ENCODE measurements at places on chromosomes 11 and 22. TPM values are rescaled to one million over a fixed set of nuclear protein-coding genes. Genes with fewer than 3 reads are reported as not detected.

Gene VPREB3
- not detected for total RNA-seq

Gene OR51B5
- not detected for total RNA-seq

Gene PGM2L1
- total RNA-seq = 4.9 TPM

Gene HORMAD2
- not detected for total RNA-seq

Gene JHY
- 1.1 TPM for total RNA-seq

Gene RIN1
- 1.1 TPM for total RNA-seq

Gene SLC35F2
- 31.9 TPM for total RNA-seq

Gene WT1
- not detected for total RNA-seq

Gene STX3
- 20.1 TPM for total RNA-seq

Gene GTSE1
- 40.8 TPM for total RNA-seq

Gene SPCS2
- total RNA-seq = 154 TPM

Gene SPON1
- total RNA-seq = 0.14 TPM

Gene OR51D1
- total RNA-seq = not detected

Gene MS4A6E
- total RNA-seq = not detected

Gene FTH1
- 515 TPM for total RNA-seq

Gene LAYN
- total RNA-seq = 6.4 TPM

Gene PDGFB
- 2.3 TPM for total RNA-seq

Gene MUC5AC
- not detected for total RNA-seq

Gene GLYATL1
- not detected for total RNA-seq

Gene MMP27
- not detected for total RNA-seq

Gene NAALADL1
- total RNA-seq = 12.5 TPM

Gene APOL4
- 0.17 TPM for total RNA-seq

Gene GNAZ
- total RNA-seq = 0.83 TPM

Gene APOA1
- total RNA-seq = not detected

Gene KCNK4
- total RNA-seq = 0.23 TPM

Gene C11orf21
- total RNA-seq = 2.4 TPM

Gene OR2AG2
- 0.62 TPM for total RNA-seq

Gene CRYBB2
- not detected for total RNA-seq

Gene AASDHPPT
- 45.7 TPM for total RNA-seq

Gene APOL1
- total RNA-seq = 37.3 TPM

Gene FAM111B
- total RNA-seq = 70.1 TPM

Gene CCDC15
- 4.1 TPM for total RNA-seq

Gene ADORA2A
- 36.2 TPM for total RNA-seq

Gene OR5B21
- not detected for total RNA-seq

Gene MFNG
- total RNA-seq = 207 TPM

Gene KCNJ1
- not detected for total RNA-seq

Gene RASD2
- 0.09 TPM for total RNA-seq

Gene ANO9
- 36.9 TPM for total RNA-seq

Gene CABP7
- not detected for total RNA-seq

Gene CCDC87
- total RNA-seq = 0.21 TPM
